ENCODE measurements at places on chromosomes 1 and 21.

- no peak for DNase-seq
Measured at GRCh38 chr1:77739235-77739634, 20.4 kb downstream of the USP33 start.

- no peak for DNase-seq
Measured at GRCh38 chr1:100746542-100746932, 27.0 kb downstream of the VCAM1 start.

DNA sequence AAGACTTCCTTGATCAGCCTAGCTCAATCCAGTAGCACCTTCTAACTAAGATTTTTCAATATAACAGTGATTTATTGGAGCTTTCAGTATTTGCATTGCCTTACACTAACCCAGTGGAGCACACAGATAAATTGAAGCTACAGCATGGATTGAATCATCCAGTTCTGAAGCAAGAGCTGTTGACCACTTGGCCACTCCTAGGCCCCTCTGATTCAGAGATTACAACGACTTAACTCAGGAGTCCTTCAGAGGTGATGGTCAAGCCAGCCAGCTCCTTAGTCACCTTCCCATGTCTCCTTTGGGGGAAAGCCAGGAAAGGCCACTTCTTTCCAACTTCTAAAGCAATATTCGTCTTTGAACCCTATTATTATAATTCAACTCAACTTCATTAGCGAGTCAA, 151.8 kb downstream of the TENT5C start:
- no peak for DNase-seq

DNA sequence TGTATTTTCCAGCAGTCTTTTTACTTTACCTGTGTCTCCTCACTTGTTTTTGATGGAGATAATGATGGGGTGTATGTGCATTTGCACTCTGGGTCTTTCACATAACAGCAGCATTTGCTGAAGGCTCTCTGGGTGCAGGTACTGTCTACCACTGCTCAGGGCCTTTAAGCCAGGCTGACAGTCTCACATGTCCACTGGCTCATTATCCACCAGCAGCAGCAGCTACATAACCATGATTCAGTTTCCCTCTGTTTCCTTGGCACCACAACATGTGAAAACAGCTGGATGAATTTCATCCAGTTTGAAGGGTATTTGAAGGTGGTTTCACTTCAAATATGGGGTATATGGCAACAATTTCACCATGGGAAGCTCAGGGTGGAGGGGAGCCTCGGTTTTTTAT, 41.2 kb upstream of the ROR1 start:
- DNase-seq: no peak

DNA sequence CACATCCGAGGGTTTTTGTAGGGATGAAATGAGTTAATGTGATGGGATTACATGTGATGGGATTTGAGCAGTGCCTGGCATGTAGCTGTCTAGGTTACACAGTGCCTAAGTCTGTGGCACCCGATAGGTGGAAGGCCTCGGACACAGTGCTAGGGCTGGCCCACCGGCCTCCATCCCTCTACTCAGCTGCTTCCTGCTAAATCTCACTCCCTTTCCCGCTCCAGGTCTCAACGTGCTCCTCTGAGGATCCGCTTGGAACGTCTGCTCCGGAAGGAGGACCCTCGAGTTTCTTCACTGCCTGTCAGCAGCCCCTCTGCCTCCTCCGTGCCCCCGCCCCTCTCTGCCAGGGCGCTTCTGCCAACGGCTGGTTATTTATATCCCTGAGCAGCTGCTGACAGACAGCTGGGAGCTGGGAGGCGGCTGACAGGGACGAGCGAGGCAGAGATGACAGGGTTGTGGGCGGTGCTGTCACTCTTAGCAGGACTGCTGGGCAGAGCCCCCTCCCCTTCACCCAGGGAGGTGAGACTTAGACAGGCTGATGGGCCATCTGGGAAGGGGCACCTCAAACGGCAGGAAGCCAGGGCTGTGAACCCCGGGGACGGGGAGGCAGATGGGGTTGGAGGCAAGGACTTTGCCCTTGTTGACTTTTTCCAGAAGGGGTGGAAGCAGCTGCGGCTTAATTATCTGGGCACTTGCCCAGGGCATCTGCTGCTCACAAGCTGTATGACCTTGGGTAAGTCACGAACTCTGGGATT, 26.6 kb upstream of the LRRN2 start:
- no peak for DNase-seq

DNA sequence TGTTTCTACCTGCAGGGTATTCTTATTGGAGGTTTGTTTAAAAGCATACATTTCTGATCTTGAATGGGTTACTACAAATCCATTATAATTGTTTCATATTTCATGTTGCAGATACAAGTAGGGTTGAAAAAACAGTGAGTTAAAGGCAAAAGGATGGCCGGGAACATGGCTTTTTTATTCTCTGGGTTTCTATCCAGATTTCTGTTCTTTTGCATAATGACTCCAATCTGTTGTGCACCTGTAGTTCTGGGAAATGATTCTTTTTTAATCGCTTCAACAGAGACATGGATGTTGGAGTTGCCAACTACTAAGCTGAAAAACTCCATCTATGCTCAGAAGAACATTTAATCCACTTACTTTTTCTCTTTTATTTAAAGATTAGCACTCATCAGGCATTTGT, 2.7 kb upstream of the ADAMTS1 start:
- no peak for DNase-seq

DNA sequence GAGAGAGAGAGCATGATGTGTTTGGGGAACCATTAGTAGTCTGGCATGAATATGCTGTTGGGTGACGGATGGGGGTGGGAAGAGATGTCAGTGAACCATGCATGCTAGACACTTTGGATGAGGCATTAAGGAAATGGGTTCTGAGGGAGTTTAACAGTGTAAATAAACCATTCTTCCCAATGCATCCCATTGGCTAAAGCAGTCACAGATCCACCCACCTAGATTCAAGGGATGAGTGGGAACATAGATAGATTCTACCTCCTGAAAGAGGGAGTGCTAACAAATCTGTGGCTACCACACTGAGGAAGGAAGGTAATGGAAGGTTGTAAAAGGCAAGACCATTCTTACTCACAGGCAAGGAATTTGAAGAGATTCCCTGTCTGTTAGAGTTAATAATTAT, 129.8 kb upstream of the CACNA1E start:
- DNase-seq: no peak

- no peak for DNase-seq
Measured at GRCh38 chr1:43878440-43878839, 55.2 kb upstream of the ARTN start.

GRCh38 chr1:32392325-32392724, 1.9 kb downstream of the BSDC1 start:
- no peak for DNase-seq

DNA sequence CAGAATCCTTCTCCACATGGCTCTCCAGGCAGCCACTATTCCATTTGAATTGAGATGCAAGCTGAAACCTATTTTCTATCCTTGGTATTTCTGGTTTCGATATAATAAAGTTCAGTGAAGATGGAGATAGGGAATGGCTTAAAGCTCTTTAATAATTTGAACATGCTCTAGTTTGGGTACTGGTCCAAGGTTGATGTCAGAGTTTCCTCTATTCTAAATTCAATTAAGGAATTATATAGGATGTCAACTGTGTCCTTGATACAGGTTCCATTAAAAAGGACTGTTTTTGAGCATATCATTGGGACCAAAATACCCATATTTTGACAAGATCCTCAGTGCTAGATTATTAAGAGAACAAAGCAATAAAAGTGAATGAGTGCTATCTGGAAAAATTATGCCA, 245.3 kb downstream of the SPATA17 start:
- DNase-seq: no peak

- no peak for DNase-seq
Measured at GRCh38 chr1:169086603-169087455, 19.7 kb upstream of the ATP1B1 start.

DNA sequence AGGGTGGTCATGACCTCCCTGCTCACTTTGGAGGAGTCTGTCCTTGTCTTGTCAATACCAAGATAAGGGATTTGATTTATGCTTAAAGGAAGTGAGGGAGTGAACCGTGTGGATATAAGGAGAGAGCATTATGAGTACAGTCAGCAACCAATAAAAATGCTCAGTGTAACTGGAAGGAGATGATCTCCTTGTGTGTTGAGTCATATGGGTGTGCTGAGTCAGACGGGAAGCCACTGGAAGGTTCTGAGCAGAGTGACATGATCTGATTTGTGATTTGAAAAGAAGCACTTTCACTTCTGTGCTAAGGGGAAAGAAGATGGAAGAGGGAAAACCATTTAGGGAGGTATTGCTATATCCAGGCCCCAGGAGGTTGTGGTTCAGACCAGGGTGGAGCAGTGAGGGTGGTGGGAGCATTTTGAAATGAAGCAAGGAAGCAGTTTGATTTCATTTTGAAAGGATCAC, 2.5 kb upstream of the BCL10 start:
- DNase-seq: no peak

GRCh38 chr21:46474382-46474781, 15.7 kb downstream of the DIP2A start:
- DNase-seq: no peak

DNA sequence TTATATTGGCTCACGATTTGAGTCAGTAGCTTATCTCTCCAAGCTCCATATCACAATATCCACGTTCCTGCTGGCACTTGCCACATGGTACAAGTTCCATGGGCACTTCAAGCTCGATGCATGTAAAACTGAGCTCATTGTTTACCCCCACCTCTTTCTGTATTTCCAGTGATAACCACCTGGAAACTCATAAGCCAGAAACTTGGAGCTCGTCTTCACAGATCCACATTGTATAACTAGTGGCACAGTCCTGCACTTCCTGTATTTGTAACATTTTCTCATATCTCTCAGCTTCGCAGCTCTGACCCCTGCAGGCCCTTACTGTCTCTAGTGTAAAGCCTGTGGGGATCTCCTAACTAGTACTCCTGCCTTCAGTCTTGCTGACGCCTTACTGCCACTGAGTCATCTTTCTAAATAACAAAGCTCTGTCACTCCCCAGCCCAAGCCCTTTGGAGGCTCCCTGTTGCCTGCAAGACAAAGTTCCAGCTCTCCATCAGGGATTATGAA, 6.5 kb upstream of the C2CD4D start:
- no peak for DNase-seq

- no peak for DNase-seq
Measured at GRCh38 chr1:186535388-186536133, 74.6 kb upstream of the PDC start.

GRCh38 chr1:173127369-173128307, 76.9 kb upstream of the TNFSF18 start:
- no peak for DNase-seq

DNA sequence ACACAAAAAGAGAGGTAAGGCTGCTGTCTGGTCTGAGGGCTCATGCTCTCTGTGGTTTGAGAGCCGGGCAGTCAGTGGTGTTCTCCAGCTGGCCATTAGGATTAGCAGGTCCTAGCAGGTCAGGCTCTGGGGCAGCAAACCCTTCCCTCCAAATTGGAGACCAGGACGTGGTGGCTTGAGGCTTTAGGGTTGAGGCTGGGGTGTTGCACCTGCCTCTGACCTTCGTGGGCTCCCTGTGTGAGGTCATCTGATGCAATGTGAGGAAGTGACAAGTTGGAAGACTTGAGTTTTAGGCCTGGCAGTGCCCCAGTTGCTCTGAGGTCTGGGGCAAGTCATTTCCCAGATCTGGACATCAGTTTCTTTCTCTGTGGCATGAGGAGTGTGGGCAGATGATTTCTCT, 24.4 kb downstream of the SZRD1 start:
- no peak for DNase-seq

- DNase-seq: no peak
Measured at GRCh38 chr1:173410794-173411236, 66.3 kb upstream of the PRDX6 start.

DNA sequence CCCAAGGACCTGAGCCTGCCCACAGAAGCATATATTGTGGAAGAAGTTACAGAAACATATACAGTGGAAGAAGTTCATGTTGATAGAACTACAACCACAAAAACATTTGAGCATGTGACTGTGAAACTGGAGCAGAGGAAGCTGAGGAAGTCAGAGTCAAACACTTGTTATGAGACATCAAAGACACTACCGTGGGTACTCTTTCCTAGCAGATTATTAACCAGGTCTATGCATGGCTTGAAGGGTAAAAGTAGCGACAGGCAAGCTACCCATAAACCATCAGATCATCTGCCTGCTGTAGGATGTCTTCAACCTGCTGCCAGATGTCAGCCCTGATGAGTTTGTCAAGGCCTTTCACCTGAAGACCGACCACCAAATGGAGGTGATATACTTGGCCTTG, 35.8 kb downstream of the IVNS1ABP start:
- no peak for DNase-seq

DNA sequence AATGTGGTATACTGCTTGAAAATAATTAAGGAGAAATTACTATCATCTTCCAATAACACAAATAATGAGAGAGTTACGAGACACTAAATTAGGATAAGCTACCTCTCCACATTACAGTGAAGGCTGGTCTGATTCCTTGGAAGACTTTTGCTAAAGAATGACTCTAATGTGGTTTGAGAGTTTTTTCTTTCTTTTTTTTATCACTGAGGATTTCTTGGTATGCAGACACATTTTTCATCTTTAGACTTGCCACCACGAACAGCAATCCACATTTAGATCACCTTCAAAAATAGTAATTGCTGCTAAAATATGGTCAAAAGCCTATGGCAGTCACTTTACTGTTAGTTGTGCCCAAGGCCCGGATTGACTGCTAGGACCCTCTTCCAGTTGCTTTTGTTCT, 16.6 kb upstream of the TMEM35B start:
- DNase-seq: no peak

- DNase-seq: no peak
Measured at GRCh38 chr1:99352821-99353220, 88.5 kb downstream of the PLPPR4 start.

DNA sequence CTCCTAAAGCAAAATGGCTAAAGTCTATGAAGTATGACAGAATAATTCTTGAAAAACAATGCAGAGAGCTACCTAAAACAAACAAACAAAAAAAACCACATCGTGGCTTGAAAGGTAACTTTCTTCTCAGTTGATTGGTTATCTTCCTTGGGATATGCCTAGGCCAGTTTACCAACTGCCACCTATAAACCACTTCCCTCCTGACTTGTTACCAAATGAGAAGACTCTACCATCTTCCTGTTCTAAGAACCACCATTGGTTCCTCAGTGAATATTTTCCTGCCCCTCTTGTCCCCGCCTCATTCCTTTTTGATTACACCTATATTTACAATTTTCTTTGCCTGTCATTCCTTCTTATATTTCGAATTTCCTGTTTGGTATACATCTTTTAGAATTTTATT, 336.6 kb downstream of the SIPA1L2 start:
- DNase-seq: no peak

DNA sequence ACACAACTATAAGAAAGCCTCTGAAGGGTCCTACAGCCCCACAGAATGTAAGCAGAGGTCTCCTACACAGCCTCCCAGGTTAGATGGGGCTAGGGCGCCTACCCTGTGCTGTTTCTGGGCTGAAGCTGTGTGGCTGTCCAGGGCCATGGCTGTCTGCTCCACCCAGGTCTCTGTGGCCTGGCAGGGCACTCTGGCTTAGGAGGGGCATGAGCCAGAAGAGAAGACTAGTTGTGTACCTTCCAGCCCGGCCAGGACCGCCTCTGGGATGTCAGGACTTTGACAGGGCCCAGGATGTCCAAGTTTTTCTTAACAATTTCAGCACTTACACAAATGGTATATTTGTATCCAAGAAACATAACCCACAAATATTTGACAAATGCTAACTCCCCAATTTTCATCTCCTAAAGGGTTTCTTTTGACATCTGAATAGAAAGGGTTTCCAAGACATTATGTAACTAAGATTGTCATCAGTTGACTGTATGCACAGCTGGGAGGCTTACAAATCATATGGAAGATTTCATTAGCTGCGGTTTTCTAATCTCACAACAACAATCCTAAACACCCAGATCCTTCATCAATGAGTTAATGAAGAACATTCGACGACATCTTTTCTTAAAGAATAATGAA, 80.5 kb downstream of the HSF2BP start:
- DNase-seq: no peak

Measured in suprapubic skin (tissue), 4 donors.